ENCODE measurements at places on chromosomes 1 and 21.

GRCh38 chr1:234616644-234617043 is 6.7 kb upstream of the IRF2BP2 start:
- no peak for DNase-seq

DNA sequence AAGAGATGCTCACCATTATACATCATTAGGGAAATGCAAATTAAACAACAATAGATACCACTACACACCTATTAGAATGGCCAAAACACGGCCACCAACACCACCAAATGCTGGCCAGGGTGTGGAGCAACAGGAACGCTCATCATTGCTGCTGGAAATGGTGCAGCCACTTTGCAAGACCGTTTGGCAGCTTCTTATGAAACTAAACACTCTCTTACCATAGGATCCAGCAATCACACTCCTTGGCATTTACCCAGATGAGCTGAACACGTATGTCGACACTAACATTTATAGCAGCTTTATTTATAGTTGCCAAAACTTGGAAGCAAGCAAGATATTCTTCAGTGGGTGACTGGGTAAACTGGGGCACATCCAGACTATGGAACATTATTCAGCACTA is 28.9 kb upstream of the ADARB1 start:
- no peak for DNase-seq

DNA sequence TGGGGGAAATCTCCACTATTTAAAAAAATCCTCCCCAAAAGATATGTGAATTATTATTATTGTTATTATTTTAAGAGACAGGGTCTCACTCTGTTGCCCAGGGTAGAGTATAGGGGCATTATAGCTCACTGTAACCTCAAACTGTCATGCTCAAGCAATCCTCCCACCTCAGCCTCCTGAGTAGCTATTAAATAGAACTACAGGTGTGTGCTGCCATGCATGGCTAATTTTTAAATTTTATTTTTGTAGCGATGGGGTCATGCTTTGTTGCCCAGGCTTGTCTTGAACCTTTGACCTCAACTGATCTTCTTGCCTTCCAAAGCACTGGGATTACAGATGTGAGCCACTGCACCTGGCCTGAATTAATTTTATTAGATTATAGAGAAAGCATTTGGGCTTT is 116.8 kb downstream of the RABGAP1L start:
- no peak for DNase-seq

DNA sequence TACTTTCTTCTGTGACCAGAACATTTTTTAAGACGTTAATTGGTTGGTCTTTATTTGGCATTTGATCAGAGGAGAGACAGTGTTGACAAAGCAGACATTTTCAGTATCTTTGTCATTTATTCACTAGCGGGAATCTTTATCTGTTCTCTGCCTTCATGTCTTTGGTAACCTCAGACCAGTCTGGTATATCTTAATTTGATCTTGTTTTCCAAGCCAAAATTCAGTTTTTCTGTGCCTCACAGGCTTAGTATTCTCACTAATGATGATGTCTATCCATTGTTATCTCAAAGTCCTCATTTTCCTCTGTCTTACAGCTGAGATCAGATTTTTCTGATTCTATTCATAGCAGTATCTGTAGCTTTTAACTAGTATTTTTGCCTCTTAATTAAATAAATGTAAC is 158.7 kb downstream of the GPR52 start:
- no peak for DNase-seq

GRCh38 chr1:244209955-244210354 is 158.9 kb downstream of the ZBTB18 start:
- DNase-seq: no peak

DNA sequence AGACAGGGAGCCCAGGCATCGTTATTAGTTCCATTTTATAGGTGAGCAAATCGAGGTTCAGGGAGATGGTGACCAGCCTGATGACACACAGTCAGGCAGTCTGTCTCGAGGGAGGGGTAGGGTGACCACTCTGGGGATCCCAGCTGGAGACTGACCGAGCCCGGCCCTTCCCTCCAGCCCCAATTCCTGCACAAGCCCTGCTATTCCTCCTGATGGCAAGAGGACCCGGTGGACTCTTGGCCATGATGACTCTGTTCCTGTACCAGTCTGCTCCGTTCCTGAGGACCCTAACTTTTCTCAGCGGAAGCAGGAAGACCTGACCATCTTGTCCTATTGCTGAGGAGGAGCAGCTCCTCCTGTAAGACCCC is 391 bp downstream of the AGT start:
- no peak for DNase-seq

DNA sequence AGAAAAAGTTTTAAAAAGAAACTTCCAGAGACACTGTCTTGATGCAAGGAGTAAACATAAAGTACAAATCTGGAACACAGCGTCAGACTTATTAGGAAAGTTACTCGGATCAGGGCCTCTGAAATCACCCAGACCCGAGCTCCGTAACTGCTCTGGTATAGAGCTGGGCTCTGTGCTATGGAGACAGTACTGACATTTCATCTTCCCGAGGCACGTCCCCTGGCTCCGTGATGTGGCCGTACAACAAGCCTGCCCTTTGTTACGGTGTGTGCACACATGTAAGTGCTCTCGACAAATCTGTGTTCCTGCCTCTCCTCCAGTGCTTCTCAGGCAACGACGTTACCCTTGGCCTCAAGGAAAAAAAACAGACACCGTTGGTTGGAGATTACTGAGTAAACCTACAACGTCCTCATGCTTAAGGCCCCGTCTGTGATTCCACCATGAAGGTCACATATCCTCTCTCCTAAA is 107.0 kb upstream of the IRF2BP2 start:
- no peak for DNase-seq

GRCh38 chr1:47650611-47651010 is 212.8 kb downstream of the FOXD2 start:
- DNase-seq: no peak

GRCh38 chr1:180188091-180188506 is 33.4 kb downstream of the QSOX1 start:
- peak; percentile 57 for DNase-seq

DNA sequence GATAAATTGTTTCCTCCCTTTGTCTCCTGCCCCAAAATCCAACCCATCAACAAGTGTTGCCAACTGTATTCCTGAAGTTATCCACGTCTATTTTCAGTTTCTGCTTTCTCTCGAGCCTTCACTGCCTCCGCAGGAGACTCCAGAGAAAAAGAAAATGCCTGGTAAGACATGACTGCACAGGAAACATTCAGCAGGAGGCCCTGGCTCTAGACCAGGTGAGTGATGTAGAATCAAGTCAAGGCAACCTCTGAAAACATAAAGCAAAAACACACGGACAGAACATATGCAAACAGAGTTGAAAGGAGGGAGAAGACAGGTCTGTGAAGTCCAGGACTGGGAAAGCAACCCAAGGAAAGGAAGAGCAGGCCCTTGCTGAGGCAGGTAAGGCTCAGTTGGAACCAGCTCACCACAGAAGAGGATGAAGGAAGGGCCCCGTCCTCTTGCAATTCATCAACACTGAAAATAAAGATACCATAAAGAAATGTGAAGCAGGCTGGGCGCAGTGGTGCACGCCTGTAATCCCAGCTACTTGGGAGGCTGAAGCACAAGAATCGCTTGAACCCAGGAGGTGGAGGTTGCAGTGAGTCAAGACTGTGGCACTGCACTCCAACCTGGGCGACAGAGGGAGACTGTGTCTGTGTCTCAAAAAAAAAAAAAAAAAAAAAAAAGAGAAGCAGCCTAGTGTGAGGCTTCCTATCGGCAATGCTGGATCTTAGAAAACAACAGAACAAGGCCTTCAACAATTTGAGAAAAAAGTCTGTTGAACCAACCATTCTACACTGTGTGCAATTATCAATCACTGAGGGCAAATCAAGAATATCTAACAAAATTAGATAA is 8.8 kb downstream of the NOL9 start:
- DNase-seq: no peak

GRCh38 chr1:37073854-37074379 is 39.6 kb upstream of the GRIK3 start:
- no peak for DNase-seq

DNA sequence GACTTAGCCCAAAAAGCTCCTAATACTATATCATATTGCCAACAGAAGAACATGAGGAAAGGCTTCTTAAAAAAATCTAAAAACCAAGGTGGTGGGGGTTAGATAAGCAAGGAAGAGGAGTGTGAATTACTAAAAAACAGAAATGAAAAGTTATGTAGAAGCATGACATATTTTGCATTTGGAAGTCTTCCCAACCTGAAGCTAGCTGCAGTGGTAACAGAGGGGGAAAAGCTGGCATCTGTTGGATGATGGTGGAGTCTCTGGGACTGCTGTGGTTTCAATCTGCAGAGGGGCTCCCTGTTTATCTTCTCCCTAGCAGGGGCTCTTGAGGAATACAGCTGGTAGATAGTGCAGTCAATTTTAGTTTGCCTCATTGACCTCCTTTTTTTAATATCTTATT is 249.2 kb upstream of the KIAA0040 start:
- DNase-seq: no peak

DNA sequence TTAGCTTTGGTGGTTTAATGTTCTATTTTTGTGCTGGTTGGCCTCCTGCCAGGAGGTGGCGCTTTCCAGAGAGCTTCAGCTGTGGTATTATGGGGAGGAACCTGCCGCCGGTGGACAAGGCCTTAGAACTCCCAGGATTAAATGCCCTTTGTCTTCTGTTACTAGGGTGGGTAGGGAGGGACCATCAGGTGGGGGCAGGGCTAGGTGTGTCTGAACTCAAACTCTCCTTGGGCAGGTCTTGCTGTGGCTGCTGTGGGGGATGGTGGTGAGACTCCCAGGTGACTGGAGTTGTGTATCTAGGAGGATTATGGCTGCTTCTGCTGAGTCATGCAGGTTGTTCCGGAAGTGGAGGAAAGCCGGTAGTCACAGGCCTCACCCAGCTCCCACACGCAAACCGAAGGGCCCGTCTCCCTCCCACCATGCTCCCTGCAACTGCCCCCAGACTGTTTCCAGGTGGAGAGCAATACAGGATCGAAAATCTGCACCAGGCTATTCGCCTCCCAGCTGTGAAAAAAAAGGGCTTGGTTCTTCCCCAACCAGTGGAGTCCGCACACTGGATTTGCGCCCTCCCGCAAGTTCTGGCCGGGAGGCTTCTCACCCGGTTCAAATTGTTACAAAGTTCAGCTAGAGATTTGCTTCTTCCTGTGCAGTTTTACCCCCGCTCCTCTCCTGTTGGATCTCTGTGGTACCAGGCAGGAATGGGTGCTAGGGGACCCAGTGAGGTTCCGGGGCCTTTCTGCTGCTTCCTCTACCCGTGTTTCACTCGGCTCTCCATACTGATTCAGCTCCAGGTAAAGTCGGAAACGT is 220.5 kb downstream of the CENPF start:
- DNase-seq: no peak

- no peak for DNase-seq
Measured at GRCh38 chr1:29675481-29676263, 439.4 kb downstream of the PTPRU start.

DNA sequence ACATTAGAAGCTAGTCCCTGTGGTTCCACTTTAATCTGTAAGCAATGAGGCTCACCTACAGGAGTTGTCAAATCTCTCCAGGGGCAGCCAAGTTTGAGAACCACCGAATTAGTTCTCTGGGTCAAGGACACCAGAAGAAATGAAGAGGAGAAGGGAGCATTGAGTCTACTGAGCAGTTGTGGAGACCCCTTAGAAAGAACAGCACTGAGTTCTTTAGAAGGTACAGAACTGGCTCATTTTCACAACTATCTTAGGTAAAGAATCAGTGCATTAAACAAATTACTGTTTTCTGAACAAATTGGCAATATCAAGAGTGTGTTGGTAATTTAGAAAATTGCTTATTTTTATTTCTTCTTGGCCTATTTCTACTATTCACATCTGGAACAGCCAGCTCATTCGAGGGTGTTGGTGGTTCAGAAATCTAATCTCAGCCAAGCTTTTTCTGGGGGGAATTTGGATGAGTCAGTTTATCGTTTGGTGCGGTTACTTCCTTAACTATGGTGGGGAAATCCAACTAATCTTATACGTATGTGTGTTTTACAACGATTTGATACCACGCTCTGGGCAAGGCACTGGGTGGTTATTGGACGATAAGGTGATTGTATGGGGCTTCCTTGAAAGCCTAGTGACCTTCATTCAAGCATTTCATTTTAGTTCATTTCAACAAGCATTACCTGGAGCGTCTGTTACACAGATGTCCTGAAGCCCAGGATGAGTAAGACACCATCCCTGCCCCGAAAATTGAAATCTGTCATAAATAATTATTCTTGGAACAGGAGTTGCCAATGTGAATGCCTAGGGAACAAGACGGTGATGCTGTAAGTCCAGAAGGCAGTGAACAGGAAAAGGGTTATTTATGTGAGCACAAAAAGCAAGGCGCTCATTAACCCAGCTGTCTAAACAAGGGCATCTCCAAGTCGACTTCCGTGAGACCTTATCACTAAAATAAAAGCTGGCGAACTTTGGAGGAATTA is 52.0 kb upstream of the TMPRSS2 start:
- DNase-seq: no peak

DNA sequence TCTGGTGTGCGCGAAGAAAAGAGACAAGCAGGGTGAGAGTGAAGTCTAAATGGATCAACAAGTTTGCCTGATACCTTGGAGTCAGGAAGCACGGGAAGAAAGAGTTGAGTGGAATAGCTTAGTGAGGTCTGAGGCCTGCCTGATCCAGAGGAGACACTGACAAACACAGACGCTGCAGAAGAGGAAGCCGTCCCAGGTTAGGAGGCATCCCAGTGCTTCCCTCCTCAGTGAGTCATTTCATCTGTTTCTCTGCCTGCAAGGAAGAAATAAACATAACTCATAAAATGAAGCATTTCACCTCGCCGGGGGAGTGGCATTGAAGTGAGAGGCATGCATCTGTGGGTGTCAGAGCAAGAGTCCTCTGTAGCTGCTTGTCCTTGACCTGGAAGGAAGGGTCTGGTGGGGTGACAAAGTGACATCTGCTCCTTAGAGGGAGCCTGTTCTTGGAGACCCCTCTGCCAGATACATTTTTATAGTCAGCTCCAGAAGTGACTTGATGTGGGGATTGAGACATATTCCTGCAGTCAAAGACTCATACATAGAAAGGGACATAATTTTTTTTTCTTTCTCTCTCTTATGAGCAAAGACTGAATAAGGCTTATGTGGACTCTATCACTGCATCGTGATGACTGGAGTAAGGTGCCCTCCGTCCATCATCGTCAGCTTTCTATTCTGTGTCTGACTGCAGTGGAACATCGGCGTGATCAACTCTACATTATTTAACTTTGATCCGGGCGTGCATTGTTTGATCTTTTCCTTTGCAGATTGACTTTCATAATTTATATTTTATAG is 256.7 kb downstream of the KIF26B start:
- no peak for DNase-seq

DNA sequence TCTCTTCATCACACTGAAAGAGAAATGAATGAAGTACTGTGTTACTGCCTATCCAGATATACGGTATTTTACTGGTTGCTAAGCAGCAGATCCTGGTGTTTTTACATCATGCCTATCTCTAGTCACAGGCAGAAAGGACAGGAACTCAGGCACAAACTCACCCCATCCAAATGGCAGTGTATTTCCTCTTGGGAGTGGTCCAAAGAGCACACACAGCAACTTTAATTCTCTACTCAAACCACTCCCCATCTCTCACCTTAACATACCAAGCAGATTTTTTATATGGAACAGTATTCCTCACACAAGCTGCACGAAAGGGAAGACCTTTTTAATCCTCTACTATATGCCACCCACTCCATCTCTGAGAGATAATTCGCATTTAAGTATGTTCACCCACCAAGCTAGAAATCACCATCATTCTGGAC is 27.3 kb downstream of the EIF4G3 start:
- DNase-seq: peak; percentile 36

GRCh38 chr1:119595168-119595567 is 52.9 kb downstream of the ZNF697 start:
- DNase-seq: no peak

Measured in RWPE1 (cell line).